ENCODE measurements at places on chromosomes 3 and 15.

DNA sequence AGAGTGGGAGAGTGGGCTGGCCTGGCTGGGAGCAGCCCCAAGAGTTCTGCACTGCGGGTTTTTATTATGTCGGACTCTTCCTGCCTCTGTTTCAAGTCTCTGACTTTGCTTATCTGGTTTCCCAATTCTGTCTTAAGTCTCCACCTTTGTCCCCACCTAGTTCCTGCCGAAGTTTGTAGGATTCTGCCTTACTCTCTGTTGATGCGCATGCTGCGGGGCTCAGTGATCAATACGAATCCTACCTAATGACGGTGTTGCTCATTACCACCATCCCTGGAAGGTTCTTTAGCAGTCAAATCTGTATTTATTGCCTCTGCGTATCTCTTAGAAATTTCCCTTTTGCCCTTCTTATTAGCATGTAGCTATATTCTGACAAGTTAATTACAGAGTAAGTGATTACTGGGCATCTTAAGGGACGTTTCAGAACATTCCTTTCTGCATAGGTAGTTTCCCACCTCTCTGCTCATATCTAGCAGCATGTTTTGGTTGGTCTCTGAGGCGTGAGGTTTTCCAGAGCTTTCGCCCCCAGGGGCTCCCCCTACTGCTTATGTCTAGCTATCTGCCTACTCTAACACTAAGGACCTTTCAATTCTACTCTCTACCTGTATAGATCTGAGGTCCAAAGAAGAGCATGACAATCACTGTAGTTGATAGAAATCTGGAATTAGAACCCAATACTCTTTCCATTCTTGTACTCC, 236.0 kb upstream of the EIF1B start:
- no peak for DNase-seq

DNA sequence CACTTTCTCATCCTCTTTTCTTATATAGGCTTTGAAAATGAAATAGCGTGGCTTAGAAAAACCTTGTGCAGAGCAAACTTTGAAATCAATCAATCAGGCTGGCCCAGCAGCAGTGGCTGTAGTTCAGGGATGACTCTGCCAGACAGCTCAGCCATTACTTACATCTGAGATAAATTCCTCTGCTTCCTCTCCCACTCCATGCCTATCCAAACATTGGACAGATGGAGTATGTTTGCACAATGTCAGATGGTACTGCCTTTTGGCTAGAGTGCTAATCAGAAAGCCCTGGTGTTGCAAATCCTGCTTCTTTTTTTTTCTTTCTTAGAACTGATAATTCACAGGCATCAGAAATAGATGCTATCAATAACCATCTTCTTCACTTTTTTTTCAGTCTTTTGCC, 1065.1 kb downstream of the AGBL1 start:
- DNase-seq, result no peak

- DNase-seq, result no peak
These were observed 50.0 kb upstream of the PSMD6 start for GRCh38 chr3:64073158-64073761.

DNA sequence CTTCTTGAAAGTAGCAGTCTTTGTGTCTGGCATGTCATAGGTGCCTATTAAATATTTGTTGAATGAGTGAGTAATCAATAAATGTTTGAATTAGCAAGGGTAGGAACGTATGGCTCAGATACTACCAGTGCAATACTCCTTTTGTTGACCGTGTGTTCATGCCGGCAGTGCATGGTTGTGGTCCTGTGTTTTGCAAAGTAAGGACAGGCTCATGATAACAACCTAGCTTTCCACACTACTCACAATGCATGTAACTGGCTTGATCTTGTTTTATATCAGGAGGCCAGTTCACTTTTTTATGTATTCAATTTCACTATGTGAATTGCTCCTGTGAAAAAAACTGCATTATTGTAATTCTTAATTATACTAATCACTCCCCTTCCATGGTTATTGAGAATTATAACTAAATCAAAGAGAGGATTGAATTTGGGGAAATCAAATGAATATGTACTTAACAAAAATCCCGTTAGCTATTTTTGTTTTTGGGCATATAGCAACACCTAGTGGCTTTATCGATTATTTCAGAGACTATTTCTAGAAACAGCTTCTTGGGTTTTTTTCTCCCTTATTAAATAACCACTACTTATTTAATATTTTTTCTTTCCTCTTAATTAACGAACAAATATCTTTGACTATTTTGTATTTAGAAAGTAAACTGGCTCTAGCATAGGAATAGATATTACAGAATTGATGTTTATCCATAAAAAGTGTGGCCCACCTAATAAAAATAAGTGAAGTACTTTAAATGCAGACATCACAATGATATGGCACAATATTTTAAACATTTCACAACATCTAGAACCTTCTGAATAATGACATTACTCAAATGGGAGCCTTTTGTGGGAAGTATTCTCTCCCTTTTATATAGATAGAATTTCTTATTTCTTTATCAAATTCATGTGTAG, 218.5 kb downstream of the BBX start:
- no peak for DNase-seq

GRCh38 chr15:71242292-71242691, 127.0 kb downstream of the THSD4 start:
- no peak for DNase-seq

DNA sequence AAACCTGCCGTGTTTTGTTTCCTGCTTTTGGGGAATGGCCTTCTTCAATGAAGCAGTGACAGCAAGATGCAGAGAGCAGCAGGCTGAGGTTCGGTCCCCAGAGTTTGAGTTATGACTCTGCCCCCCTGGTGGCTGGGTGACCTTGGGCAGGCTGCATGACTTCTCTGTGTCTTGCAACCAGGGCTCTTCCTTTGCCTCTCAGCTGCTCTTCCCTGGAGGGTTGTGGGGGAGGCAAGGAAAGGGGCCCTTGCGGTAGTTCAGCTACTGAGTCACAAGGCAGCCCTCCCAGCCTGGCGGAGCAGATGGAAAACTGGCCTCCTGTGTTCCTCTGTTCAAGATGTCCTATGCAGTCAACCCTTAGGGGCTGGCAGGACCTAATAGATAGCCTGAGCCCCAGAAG, 17.1 kb downstream of the CTXND1 start:
- peak; percentile 16 for DNase-seq

DNA sequence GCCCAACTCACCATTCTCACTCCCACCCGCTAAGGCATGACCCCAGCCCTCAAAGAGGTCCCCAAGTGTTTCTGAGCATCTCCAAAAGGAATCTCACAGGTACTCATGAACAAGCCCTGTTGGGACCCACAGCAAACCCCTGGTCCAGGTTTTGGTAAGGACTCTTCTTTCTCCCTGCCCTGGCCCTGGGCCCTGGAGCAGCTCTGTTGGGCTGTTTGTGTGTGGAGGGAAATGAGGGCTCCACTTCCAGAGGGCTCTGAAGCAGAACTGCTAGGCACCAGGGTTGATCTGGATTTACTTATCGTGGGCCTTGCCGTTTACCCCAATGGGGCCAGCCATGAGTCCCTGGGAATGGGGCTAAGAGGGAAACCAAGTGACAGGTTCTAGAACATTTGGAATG, 92.9 kb downstream of the TLE3 start:
- no peak for DNase-seq

DNA sequence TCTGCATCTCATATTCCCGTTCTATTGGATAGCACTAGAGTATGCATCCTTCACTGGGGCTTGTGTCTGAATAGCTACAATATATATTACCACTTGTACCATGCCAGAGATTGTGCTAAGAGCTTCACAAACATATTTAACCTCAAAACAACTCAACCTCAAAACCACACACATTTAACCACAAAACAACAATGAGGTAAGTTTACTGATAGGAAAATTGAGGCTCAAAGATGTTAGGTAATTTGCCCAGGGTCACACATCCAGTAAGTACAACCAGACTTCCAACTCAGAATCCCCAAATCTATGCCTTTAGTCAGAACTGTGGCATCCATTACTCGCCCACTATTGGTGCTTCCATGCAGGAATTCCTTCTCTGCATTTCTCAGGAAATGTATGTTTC, 220.0 kb downstream of the FAM43A start:
- no peak for DNase-seq

GRCh38 chr3:107892955-107893624, 197.7 kb downstream of the CD47 start:
- DNase-seq, result no peak

DNA sequence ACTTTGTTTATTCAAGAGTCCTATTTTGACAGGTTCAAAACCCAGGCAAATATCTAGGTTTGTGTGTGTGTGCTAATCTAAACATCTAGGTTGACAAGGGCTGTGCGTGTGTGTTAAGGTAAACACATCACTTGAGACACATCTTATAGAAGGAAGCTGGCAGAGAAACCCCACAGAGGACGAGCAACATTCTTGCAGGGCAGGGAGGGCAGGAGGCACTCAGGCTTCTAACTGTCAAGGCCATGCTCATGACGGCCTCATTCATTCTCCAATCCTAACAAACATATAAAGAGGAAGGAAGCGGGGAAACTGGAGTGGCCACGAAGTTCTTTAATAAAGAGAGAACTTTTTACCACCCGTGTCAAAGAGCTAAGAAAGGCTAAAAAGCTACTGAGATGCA, 43.4 kb downstream of the SLCO2A1 start:
- DNase-seq, result no peak

DNA sequence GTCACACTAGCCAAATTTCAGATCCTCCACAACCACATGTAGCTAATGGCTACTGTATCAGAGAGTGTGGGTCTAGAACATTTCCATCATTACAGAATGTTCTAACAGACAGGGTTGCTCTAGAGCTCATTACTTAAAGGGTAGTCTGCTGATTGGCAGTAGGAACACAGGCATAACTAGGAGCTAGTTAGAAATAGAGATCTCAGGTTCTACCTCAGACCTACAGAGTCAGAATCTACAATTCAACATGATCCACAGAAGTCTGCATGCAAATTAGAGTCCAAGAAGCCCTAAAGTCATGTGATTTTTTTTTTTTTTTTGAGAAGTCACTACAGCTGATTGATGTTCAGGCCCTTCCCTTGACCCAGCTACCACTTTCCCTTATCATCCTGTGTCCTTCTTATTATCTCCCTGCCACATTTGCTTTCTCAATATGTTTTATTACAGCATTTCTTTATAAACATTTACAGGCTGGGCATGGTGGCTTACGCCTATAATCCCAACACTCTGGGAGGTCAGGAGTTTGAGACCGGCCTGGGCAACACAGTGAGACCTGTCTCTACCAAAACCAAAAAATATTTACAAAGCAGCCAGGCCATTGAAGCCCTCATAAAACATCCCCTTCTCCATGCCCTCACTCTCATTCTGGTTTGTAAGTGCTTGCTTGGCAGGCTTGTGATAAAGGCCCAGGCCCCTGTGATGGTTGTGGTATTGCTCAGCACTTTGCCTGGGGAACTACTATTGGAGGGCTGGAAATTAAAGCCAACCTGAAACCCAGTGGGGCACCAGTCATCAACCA, 3.8 kb upstream of the ABHD5 start:
- DNase-seq, result no peak

DNA sequence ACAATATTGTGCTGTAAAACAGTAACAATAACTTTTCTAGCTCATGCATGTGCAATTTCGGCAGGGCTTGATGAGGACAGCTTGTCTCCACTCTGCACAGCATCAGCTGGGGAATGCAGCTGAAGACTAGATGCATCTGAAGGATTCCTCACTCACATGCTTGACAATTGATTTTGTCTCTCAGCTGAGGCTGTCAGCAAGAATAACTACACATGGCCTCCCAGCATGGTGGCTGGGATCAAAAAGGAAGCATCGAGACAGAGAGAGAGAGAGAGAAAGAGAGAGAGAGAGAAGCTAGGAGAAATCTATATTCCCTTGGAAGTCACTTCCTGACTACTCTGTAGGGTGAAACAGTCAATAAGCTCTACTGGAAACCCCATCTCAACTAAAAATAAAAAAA, 487.1 kb downstream of the PLOD2 start:
- DNase-seq, result no peak

DNA sequence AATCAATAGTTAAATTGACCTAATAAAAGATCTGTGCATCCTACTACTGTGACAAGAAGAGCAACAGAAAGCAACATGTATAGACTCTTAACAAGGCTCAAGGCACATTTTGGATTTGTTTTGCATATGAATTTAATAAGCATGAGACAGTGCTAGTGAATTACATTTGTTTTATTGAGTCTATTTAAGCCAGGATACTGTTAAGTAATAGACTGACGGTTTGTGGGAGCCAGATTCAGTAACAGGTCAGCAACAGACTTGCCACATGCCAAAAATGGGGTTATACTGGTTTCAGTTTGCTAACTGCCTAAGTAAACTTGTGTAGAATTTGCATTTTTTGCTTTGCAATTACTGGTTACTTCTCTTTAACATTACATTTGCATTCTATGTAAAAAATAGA, 54.0 kb downstream of the MBNL1 start:
- no peak for DNase-seq

- DNase-seq, result peak; percentile 5
These were observed 39.9 kb downstream of the GATM start for GRCh38 chr15:45338417-45338816.

- no peak for DNase-seq
These were observed 481.9 kb upstream of the CNTN4 start for GRCh38 chr3:1616744-1617143.
